ENCODE measurements at places on chromosomes 2 and 18. TPM values are rescaled to one million over a fixed set of nuclear protein-coding genes. Genes with fewer than 3 reads are reported as not detected.

GRCh38 chr2:42878581-42878980 is 86.2 kb upstream of the HAAO start:
- no peak for DNase-seq

DNA sequence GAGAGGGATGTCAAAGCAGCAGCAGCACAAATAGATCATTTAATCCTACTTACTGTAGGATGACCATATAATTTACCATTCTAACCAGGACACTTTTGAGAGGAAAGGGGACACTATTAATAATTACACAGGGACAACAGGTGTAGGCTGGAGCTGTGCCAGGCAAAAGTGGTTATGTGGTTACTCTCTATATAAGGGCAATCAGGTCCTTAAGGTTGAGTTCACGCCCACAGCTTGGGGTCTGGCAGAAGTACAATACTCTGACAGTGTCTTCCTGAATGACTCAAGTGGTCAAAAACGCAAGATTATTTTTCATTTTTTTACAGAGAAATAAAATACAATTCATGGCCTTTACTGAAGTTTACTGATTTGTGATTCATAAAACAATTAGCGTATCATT is 2.8 kb downstream of the PREPL start:
- DNase-seq, result peak; percentile 65

GRCh38 chr2:156933645-156934225 is 323.8 kb upstream of the GALNT5 start:
- no peak for DNase-seq

GRCh38 chr2:171124541-171124940 is 36.2 kb downstream of the TLK1 start:
- DNase-seq, result no peak

DNA sequence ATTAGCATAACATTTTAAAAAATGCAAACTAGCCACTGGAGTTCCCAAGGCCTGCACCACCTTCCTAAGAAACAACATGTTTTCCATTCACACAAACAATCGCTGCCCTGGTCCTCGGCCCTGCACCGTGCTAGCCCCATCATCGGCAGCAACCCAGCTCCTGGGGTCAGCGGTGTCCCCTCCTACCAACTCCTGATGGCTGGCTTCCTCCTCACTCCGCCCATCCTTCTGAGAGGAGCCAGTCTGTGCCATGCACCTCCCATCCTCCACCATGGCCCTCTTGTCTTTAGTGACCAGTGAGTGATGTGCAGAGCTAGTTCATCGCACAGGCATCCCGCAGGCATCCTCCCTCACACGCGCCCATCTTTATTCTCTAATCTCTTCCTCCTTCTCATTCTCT is 81.9 kb downstream of the LONRF2 start:
- DNase-seq, result no peak

DNA sequence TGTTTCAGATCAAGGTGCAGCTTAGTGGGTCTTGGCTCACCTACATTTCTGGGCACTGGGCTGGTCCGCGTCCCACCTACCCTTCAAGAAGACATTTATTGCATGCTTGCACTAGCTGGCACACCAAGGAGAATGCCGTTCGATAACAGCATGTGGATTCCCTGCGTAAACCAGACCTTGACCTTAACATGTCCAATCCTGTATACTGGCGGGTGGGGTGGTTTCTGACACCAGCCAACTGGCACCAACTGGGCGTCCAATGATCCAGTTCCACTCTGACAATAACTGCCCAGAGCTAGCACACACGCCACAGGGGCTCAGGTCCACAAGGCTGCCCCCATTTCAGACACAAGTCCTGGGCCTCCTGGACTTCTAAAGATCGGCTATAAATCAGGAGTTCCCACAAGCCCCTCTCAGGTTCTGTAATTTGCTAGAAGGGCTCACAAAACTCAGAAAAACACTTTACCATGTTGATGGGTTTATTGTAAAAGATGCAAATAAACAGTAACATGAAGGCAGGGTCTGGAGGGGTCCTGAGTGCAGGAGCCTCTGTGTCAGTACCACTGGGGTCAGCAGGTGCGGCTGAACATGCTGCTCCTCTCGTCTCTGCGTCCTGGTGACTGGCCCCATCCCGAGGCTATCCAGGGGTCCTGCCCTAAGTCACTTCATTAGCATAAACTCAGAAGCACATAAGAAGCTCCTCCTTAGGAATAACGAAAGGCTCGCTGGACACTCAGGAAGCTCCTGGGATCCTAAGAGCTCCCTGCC is 161.8 kb downstream of the HDAC4 start:
- DNase-seq, result no peak

DNA sequence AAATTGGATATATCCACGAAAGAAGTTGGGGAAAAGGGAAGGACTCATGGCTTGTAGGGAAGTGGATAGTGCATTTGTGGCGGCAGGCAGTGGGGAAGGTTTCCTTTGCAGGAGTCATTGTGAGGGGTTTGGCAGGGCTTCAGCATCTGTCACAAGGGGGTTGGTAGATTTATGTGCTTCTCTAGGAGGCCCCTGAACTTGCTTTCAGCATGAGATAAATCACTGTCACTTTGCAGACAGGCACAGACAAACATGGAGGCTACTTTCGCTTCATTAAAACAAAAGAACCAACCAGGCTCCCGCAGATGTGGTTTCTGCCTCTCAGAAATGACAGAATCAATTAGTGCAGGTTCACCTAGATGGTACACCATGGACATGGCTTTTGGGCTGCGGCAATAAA is 340.7 kb downstream of the TGIF1 start:
- DNase-seq, result peak; percentile 53

- DNase-seq, result peak; percentile 18
Observed at GRCh38 chr2:24122366-24123194, 554 bp downstream of the PFN4 start.

GRCh38 chr18:74140582-74140981 is 7.1 kb downstream of the FBXO15 start:
- no peak for DNase-seq

- peak; percentile 88 for DNase-seq
Observed at GRCh38 chr2:12702168-12703121, 14.3 kb upstream of the TRIB2 start.

GRCh38 chr2:136122661-136123060 is 4.7 kb upstream of the CXCR4 start:
- no peak for DNase-seq

Gene C2orf15
- not detected for total RNA-seq

DNA sequence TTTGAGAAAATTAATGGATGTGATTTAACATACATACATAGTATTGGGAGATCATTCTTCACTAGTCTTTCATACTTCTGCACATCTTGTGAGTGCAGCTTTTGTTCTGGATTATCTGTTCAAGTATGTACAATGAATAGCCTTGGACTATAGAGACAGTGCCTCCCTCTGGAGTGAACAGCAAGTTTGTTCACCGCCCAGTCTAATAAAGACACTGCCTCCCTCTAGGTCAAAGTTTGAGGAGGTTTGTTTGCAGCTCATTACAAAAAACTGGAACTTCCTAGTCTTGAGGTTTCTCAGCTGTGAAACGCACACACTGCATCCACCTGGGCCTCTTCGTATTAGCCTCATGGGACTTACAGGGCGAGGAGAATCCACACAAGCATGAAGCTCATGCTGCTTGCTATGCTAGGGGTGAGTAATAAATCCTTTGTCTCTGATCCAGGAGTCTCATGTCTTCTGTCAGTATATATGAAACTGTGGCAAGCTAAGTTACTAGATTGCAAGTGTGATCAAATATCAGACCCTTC is 26.0 kb upstream of the LAPTM4A start:
- DNase-seq, result no peak

Gene ERFE
- 3.4 TPM for total RNA-seq

DNA sequence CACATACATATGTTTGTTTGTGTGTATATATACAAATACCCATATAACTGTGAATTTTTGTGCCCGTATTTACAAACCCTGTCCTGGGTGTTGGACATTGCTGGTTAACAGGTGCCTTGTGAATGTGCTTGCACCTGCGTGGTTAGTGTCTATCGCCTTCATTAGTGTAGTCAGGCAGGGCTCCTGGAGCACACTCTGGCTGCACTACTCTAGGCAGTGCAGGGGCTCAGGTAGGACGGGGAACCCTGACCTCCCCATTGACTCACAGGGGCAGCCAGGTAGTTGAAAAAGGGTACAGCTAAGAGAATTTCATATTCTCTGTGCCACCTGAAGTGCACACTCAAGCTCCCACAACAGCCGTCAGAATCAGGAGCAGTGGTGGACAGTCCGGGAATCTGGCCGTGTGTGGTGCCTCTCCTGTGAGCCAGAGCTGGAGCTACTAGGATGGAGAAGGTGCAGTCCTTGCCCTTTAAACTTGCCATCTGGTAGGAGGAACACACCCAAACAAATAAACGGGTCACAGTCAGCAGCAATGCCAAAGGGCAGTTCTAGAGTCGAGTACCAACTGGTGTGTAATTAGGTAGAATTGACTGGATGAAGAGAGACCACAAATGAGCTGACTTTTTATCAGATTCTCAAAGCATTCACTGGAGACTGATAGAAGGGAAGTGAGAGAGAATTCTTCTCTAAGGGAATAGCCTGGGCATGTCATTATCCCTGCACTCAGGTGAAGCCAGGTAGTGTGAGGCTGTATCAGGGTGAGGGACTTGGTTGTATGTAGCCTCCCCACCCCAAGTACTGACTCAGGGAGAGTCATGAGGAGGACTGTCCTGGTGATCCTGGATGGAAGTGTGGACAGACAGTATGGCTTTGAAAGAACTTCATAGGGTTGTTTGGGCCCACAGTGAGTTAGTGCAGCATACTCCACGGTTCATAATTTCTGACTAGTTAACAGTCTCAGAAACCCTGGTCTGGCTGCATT is 44.1 kb downstream of the FARP2 start:
- no peak for DNase-seq

DNA sequence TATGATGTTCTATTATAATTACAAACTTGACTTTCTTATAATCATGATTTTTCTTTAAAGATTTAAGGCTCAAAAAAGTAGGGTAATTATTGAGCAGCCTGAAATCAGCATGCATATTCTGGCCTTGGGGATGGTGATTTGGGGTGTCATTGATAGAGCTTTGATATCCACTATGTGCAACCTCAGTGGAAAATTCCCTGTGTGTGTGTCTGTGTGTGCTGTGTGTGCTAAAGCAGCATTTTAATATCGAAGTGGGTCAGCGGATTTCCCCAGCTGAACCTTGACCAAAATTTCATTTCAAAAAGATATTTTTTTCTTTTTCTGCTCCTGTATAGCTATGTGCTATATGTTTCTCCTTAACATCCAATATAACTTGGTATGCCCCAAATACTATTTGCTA is 11.6 kb downstream of the KCNJ3 start:
- DNase-seq, result no peak

GRCh38 chr18:10482363-10482984 is 28.0 kb downstream of the APCDD1 start:
- no peak for DNase-seq

Gene KCNG2
- total RNA-seq, result not detected

DNA sequence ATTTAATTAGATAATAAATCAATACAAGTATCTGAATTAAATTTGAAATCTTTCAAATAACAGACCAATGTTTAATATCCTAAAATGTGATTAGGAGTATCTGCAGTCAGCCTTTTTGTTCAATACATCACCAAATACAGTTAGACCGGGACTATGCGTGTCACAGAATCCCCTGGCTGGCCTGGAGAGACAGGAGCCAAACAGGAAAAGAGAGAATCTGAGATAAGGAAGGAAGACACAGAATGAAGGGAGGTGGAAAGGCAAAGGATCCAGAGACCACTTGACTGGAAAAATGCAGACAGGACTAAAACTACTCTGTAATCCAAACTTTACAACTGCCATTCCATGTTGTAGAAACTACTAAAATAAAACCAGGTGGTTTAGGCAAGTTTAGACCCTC is 66.3 kb downstream of the SIGLEC15 start:
- DNase-seq, result no peak

Gene EEF1B2
- total RNA-seq, result 828 TPM

GRCh38 chr18:70634576-70635147 is 345.8 kb downstream of the SOCS6 start:
- peak; percentile 18 for DNase-seq

Gene GREB1
- total RNA-seq, result 1.7 TPM

DNA sequence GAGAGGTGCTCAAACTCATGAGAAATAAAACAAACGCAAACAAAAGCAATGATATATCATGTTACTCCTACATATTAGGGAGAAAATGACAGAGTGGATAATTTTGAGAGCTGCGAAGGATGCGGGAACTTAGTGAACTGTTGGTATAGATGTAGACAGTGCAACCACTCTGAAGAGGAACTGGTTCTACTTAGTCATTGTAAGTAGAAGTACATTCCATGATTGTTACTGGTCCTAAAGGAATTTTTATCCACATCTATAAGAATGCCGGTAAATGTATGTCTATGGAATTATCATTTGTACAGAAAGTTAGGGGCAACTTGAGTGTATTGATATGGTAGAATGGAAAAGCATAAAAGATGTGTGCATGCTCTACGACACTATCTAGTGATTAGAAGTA is 1238.4 kb downstream of the LRP1B start:
- DNase-seq, result no peak

DNA sequence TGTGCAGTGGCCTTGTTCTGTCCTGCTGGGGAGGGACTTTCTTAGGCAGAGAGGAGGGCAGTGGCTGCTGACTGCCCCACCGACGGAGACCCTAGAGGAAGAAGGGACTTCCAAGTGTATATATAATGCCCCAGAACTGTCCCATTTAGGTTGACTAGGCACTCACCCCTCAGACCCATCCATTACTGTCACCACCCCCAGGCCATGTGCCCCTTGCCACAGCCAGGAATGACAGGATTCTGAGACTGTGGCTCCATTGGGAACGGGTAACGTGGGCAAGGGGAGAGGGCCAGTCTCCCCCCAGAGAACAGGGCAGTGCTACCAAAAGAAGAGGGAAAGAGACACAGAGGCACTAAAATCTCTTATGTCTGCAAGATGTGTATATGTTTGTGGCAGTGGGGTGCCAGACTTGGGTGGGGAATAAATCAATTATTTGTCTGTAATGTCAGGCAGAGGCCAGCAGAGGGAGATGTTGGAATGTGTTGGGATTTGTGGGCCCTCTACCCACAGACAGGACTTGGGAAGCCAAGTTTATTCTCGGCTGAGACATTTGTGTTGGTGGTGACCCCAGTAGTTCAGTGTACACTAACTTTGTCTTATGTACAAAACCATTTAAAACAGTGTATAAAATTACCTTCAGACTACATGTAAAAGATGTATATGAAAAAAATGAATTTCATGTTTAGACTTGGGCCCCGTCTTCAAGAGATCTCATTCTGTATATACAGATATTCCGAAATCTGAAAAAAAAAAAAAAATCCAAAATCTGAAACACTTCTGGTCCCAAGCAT is 24.0 kb upstream of the TMEM37 start:
- peak; percentile 73 for DNase-seq

Gene CPLX4
- total RNA-seq, result not detected

- peak; percentile 43 for DNase-seq
Observed at GRCh38 chr18:5295231-5295920, at the start of gene ZBTB14. Gene ZBTB14, minus strand, starts transcription at chr18:5295726. Its CDS starts 2,480 bp downstream, at chr18:5293246.

DNA sequence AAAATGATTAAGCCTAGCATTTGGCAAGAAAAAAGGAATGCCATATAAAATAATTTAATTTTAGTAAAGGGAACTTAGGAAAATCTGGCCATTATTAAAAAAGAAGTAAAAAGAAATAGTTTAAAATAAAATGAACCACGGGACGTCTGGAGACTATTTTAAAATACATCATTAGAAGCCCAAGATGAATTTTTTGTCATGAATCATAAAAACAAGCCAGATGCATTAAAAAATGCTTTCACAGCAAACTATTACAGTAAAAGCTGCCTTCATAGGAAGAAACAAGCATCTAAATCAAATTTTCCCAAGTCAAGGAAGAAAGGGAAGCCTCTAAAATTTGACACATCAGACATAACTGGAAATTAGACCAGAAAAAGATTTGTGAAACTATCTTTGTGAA is 33.0 kb downstream of the COL5A2 start:
- DNase-seq, result no peak

Gene UGT1A6
- 0.09 TPM for total RNA-seq

All from fibroblast of the aortic adventitia (primary cell).